NCI-H2107 (cell line): ENCODE measurements at places on chromosomes 11 and 22.

- no peak for DNase-seq
Measured at GRCh38 chr11:11291041-11292015, 61.7 kb downstream of the CSNK2A3 start.

GRCh38 chr11:75673977-75674582, 5.2 kb upstream of the MAP6 start:
- no peak for DNase-seq

DNA sequence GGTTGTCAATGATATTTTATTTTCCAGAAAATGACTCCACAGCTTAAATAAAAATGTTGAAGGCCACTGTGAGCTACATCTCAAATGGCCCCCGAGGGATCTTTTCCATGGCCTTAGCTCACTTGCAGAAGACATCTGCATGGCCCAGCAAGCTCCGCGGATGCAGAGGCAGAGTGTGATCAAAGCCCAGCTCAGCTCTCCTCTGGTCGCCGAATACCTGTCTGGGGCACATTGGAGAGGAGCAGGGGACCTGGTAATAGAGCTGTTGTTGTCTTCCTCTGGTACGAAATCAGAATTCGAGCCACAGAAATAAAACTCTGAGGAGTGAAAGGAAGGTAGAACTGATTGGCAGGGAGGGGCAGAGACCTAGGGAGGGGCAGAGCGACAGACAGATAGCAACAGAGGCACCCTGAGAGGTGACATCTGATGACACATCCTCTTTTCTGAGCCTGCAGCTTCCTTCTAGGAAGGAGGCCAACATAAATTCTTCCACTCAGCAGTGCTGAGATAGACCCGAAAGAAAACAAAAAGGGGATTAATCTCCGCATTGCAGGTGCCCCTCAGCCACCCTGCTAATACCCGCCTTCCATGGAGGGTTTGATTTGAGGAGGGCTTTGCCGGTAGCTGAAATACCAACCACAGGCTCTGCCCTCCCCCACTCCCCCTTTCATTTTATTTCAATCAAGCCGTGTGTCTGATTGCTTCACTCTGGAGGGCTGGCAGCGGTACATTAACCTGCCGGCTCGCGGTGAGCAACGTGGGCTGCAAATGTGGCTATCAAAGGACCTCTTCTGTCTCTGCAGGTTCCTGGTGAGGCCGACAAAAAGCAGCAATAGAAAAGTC, 759.4 kb downstream of the OPCML start:
- DNase-seq, result no peak

- DNase-seq, result no peak
Measured at GRCh38 chr22:46657996-46658947, 38.1 kb downstream of the GRAMD4 start.

DNA sequence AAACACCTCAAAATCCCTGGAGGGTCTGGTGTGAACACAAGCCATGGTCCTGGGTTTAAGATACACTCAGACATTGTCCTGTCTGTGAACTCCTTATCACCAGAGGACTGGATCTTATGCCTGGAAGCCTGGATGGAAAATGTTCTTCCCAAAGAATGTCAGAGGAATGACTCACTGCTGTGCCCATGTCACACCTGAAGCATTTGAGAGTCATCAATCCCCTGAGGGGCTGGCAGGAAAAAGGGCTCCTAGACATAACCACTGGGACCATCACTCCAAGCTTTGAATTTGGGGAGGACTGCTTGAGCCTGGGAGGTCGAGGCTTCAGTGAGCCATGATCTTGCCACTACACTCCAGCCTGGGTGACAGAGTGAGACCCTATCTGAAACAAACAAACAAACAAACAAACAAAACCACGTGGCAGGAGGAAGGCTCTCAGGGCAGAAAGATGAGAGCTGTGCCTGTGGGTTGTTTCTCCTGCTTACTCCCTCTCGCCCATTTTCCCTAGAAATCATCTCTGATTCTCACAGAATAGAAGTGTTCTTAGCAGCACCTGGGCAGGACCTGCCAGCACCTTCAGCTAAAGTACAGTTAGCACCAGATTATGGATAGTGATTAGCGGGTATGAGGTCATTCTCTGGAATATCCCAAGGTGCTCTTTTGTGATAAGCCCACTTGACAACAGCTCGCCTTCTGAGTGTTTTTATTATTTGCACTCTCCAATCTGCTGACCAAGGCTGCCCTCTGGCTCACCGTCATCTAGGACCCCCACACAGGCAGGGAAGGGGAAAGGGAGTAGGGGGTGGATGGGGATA, 11.9 kb upstream of the PRG2 start:
- no peak for DNase-seq

GRCh38 chr11:112623057-112623456, 338.2 kb upstream of the NCAM1 start:
- DNase-seq, result no peak

- no peak for DNase-seq
Measured at GRCh38 chr11:11522591-11522990, 99.2 kb downstream of the GALNT18 start.

DNA sequence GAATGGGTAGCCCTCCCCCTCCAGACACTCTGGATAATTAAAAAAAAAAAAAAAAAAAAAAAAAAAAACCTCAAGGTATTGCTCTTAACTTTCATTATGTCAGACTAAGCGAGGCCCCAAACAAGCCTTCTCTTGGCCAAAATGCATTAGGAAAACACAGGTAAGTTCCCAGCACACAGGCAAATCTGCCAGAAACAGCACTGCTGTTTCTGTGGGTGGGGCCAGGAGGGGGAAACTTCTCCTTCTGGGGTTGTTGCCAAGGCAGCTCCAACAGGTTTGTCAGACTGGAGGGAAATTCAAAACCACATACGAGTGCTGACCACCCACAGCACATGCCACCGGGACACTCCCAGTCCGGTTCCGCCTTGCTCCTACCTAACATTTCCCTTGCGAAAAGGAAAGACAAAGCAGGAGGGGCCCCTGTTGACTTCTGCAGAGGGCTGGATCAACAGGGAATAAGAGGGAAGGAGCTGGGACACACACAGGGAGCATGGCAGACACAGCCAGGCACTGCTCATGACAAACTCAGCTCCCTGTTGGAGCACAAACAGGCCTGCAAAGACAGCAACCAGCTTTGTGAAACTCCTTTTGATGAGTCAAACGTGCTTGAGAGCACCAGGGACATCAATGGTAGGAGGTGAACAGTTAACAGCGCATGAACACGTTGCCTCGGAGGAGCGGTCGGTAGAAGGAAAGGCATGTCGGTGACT, 55.0 kb downstream of the MYH9 start:
- no peak for DNase-seq

DNA sequence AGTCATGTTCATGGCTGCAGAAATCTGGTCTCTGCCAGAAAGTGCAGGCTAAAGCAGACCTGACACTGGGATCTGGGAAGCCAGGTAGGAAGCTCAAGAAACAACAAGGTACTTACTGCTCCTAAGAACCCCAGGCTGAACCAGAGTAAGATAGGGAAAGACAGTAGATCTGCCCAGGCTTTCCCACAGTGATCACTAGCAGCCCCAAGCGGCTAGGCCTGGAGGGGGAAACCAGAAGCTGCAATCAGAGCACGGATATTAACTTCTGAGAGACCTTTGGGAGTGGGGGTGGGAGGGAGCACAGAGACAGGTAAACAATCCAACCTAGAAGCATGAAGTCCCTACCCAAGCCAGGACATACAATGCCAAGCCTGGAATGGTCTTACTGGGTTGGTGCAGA, 135.2 kb upstream of the C11orf58 start:
- DNase-seq, result no peak
